ENCODE measurements at places on chromosomes 1 and 21.
A peak's percentile ranks its signal among the peaks of the same experiment; 100 is the strongest.

GRCh38 chr1:218475275-218475674 lies 130.1 kb downstream of the TGFB2 start:
- no peak for DNase-seq

GRCh38 chr1:174953285-174954072 lies 46.3 kb upstream of the CACYBP start:
- DNase-seq = no peak

DNA sequence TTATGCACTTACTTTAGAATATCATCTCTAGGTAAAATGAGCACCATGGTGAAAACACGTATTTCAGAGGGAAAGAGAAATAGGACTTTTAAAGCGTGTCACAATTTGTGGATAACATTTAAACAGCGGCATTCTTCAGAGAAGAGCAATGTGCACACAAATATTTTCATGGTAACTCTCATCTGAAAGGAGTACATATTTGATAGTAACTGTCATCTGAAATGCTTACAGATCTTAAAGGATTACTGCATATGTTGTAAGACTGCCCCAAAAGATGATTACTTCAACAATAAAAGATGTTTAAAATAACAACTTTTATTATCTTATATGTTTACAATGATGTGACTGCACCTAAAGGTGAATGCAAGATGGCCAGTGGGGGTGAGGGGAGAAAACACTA lies 408.8 kb downstream of the PLA2G4A start:
- DNase-seq = no peak

- peak; percentile 59 for DNase-seq
Measured at GRCh38 chr1:58515794-58516401, 30.6 kb downstream of the OMA1 start.

DNA sequence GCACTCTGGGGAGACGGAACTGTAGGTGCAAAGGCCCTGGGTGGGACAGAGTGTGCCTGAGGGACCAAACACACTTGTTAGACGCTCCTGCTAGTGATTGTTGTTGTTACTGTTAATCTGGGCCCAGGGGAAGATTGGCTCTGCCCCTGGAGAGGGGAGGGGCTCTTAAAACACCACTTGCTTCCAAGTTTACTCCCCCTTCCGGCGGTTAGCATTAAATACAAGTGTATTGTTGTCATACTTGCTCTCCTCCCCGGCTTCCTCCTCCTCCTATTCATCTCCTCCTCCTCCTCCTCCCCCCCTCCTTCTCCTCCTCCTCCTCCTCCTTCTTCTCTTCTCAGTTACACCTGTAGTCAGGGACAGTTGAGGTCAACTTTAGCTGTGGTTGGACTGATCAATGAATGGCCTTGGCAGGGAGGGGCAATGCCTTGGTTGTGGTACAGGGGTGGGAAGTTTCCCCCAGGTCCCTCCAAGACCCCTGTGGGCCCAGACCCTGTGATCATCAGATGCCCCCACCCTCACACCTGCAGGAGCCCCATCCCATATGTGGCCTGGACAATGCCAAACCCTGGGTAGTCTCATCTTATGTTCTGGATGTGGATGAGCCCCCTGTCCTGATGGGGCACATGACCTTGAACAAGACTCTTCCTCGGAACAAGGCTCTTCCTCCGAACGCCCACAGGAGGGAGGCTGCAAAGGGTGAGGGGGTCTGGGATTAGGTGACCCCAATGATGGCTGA lies 217.3 kb downstream of the PTPRU start:
- peak; percentile 5 for DNase-seq

- no peak for DNase-seq
Measured at GRCh38 chr1:36922071-36922470, 112.2 kb downstream of the GRIK3 start.

GRCh38 chr1:228963795-228964177 lies 228.5 kb downstream of the RHOU start:
- DNase-seq = no peak

GRCh38 chr21:20971296-20971921 lies 26.8 kb upstream of the NCAM2 start:
- no peak for DNase-seq

DNA sequence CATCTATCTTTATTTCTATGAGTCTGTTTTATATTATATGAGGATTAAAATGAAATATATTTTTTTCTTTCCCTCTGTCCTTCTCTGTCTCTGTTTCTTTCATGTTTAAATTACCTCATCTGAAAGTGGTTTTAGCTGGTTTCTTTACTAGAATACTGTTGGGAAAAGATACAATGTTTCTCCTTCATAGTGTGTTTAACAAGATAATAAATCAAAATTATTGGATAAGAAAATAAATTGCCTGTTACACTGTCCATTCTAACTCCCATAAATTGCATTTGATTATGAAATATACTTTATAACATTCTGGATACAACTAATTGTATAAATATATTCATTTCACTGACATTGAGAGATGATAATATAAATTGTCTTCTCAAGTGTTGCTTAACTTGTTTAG lies 1168.0 kb downstream of the PLA2G4A start:
- DNase-seq = no peak

GRCh38 chr1:197302775-197303174 lies 34.7 kb downstream of the CRB1 start:
- DNase-seq = no peak

DNA sequence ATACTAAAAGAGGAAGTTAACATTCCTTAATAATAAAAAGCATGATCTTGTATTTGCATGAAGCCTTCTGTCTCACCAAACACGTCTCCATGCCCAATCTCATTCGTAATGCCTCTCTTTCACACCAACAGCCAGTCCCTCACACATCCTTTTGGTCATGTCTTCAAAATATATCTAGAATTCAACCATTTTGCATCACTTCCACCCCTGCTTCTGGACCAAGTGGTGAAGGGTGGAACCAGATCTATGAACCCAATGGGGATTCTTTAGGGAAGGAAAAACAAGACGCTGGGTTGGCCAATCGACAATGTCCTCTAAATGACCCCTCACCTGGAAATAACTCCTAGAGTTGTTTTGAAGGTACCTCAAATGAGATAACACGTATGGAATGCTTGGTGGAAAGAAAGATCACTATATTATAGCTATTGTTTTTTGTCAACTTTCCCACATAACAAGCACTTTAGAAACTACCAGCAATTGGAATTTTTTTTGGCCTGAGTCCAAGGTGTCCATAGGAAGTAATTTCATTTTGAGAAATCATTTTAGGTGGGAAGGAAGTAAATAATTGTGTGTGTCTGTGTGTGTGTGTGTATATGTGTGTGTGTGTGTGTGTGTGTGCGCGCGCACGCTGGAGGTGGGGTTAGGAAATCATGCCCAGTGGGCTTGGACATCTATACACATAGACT lies at the start of gene KCNA10:
KCNA10 (minus strand) TSS at position 51 of the 686 bp plus-strand sequence. CDS start 388 bp downstream, outside the sequence.
- no peak for DNase-seq

GRCh38 chr21:26154753-26155152 lies 15.8 kb downstream of the APP start:
- no peak for DNase-seq

DNA sequence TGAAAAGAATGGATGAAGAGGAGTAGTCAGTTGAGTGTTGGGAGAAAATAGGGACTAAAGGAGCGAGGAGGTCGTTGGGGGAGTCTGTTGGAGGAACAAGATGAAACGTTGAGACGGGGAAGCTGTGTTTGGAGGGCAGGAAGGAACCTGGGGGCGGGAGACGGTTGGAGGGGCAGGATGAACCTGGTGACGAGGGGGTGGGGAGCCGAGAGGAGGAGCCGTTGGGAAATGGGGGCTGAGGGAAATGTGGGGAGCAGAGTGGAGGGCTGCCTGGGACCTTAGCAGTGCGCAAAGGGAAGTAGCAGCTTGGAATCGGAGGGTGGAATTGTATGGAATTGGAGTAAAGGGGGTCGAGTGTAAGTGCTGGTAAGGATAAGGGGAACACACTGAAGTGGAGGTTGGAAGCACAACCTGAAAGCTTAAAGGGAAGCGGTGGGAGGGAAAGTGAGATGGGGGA lies 630 bp downstream of the MTF2 start:
- no peak for DNase-seq

GRCh38 chr1:218495931-218496330 lies 150.8 kb downstream of the TGFB2 start:
- no peak for DNase-seq

DNA sequence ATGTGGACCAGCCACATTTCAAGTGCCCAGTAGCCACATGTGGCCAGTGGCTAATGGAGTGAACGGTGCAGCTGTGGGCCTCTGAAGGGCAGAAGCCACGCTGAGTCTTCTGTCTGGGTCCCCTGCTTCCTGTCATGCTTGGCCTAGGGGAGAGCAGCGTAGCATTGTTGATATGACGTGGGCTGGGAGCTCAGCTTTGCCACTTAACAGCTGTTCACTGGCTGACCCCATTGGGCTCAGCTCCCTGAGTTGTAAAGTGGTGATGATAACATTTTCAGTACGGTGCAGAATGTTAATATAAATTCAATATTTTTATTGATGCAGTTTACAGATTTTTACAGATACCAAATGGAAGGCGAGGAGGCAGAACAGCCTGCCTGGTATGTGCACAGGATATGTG lies 4.5 kb downstream of the PODN start:
- DNase-seq = no peak

DNA sequence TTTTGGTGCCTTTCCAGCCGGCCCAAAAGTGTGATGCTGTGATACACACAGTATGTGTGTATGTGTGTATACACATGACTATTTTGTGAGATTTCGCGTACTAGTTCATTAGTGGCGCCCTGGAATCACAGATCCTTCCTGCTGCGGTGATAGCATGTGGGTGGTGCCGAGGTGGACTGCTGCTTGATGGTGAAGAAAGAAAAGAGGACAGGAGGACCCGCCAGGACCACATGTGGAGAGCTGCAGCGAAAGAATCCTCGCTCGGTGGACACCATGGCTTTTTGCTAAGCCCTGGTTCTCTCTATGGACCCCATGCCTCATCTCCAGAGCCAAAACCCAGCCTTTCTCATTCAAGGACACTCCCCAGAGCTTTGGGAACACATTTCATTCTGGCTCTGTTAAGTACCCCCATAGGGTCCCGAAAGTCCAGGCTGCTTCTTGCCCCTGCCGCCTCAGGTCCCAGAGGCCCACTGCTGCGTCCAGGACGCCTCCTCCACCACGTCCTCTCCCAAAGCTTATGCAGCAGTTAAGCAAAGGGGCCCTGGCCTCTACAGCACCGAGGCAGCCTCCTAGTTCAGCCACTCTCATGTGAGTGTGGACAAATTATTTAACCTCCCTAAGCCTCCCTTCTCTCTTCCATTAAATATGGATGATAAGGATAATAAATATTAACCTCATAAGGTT lies 32.8 kb upstream of the COX20 start:
- no peak for DNase-seq

DNA sequence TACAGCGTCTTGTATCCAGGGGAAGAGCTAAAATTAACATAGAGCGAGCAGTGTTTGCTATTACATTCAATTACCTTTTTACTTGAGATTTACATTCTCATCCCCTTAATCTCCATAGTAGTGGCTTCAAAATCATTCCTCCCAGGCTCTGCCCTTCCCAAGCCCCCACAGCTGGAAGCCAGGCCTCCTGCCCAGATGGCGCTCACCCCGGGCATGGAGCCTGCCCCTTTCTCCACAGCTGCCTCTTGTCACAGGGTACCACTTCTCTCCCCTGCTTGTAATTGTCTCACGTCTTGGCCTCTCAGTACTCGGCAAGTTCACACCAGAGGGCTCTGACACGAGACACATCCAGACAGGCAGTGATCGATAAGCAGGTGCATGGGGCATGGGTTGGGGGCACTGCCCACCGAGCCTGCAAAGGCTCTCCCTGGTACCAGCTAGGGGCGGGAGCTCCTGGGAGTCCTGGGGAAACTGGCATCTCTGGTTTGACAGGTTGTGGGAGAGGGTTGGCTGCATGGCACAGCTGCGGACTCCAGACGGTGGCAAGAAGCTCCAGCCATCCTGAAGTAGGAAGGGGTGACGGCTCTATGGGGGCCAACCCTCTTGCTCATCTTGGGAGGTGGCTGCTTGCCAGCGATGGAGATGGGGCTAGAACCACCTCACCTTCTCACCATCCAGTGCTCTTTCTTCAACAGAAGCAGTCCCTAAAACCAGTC lies 20.1 kb downstream of the CASZ1 start:
- DNase-seq = no peak

DNA sequence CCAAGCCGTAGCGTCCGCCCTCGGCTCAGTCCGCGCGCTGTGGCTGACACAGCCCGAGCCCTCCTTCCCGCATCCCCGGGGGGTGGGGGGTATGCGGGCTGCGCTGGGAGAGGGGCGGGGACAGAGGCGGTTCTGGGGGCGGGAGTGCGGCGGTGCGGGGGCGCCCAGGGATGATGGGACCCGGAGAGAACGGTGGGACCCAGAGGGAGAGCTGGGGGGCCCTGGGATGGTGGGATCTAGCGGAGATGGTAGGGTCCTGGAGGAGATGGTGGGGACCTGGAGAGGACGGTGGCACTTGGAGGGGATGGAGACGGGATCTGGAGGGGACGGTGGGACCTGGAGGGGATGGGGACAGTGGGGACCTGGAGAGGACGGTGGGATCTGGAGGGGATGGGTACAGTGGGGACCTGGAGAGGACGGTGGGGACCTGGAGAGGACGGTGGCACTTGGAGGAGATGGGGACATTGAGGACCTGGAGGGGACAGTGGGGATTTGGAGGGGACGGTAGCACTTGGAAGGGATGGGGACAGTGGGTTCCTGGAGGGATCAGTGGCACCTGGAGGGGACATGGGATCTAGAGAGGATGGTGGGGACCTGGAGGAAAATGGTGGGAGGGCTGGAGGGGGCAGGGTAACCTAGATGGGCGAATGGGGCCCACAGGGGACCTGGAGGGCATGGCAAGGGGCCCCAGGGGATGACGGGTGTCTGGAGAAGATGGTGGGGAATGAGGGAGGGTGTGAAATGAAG lies 477 bp downstream of the SNAP47 start:
- no peak for DNase-seq

DNA sequence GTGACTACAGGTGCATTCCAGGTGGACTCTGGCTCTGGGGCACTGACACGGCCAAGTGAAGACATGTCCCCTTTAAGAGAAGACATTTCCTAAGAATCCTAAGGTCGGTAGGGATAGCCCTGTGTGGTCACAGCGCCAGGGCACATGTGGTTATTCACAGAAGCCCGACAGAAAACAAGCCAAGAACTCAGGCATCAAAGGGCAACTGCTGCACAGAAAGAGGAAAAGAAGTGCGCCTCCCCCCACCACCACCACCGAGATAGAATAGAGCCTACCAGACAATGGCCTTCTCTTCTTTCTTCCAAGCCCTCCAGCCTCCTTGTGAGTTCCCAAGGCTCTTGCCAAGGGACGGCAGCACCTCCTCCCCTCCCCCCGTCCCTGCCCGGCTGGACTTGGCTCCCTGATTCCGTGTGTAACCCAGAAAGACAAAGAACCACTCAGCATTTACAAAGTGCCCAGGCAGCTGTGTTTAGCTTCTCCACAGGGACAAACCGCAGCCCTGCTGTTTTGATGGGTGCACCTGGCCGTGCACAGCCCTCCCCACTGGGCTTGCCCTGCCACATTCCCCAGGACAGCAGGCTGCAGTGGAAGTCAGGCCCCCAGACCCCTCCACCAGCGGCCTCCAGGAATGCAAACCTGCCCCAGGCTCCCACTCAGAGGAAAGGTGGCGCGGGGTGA lies 30.2 kb downstream of the TMPRSS2 start:
- no peak for DNase-seq
